ENCODE measurements at places on chromosomes 6 and 20. TPM values are rescaled to one million over a fixed set of nuclear protein-coding genes. Genes with fewer than 3 reads are reported as not detected.

The FOXQ1 gene
- not detected for total RNA-seq

The SYNDIG1 gene
- total RNA-seq = 11.3 TPM

The OR5V1 gene
- not detected for total RNA-seq

The LY6G6D gene
- total RNA-seq = not detected

The CEP57L1 gene
- total RNA-seq = 31.6 TPM

The PDE10A gene
- total RNA-seq = 16.8 TPM

The LAMP5 gene
- total RNA-seq = 2.1 TPM

The PPARD gene
- total RNA-seq = 3.3 TPM

The GNMT gene
- 0.18 TPM for total RNA-seq
